ENCODE measurements at places on chromosomes 16 and 17. TPM values are rescaled to one million over a fixed set of nuclear protein-coding genes. Genes with fewer than 3 reads are reported as not detected.

CCL16 gene
- not detected for total RNA-seq

GRCh38 chr16:10608687-10609401 lies 28.4 kb upstream of the EMP2 start:
- H3K4me3 ChIP-seq: no peak overlapping the region
- no peak overlapping the region for H3K27ac ChIP-seq
- no peaks in the 10 kb centered on the region for H3K4me1 ChIP-seq
- no peak for DNase-seq
- peaks cover 5% of the 10 kb centered on the region for H3K27me3 ChIP-seq

- no peak overlapping the region for H3K4me3 ChIP-seq
- peak; percentile 85 for DNase-seq
- H3K36me3 ChIP-seq: no peaks in the 10 kb centered on the region
- H3K27ac ChIP-seq: no peak overlapping the region
- peaks cover 40% of the 10 kb centered on the region for H3K4me1 ChIP-seq
These were observed 4.8 kb upstream of the ARL4D start for GRCh38 chr17:43393944-43394482.

- H3K27me3 ChIP-seq: no peaks in the 10 kb centered on the region
- no peaks in the 10 kb centered on the region for H3K36me3 ChIP-seq
- peaks cover 11% of the 10 kb centered on the region for H3K4me1 ChIP-seq
These were observed 45.1 kb upstream of the NOS2 start for GRCh38 chr17:27845264-27846041.

ADGRG3 gene
- total RNA-seq: 0.28 TPM

PIK3R6 gene
- total RNA-seq: 0.60 TPM

- no peaks in the 10 kb centered on the region for H3K4me1 ChIP-seq
- H3K4me3 ChIP-seq: no peak overlapping the region
- H3K36me3 ChIP-seq: no peaks in the 10 kb centered on the region
These were observed 14.1 kb downstream of the TMEM238L start for GRCh38 chr17:10789694-10790271.
